Activated naive CD4-positive, alpha-beta T cell treated with Interleukin-2 at 50 U/mL for 16 hours (primary cell): ENCODE measurements at places on chromosomes 5 and 9.

GRCh38 chr5:37501152-37501551 is 122.0 kb downstream of the WDR70 start:
- no peak for DNase-seq

- DNase-seq, result no peak
These were observed 457.5 kb downstream of the TAF11L14 start for GRCh38 chr5:18091758-18092157.

GRCh38 chr5:107813559-107813958 is 142.8 kb upstream of the EFNA5 start:
- DNase-seq, result no peak

DNA sequence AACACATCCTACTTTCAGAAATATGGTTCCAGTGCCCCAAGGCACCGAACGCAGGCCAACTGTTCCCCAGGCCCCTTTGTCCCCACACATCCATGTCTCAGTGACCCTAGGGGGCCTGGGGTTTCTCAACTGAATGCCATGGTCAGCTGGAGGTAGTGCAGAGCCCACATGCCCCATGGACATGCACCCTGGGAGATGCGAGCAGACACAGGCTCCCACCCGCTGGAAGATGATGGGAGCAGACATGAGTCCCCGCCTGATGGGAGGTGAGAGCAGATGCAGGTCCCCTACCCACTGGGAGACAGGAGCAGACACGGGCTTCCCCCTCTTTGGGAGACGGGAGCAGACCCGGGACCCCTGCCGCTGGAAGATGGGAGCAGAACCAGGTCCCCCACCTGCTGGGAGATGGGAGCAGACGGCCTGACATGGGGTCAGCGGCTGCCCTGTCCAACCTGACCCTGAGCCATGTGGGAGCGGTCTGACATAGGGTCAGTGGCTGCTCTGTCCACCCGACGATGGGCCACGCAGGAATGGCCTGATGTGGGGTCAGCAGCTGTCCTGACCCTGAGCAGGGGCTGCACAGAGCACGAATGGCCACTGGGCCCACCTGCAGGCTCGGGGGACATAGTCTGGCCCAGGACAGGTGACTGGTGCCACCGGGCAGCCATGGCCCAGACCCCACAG is 18.4 kb downstream of the ZDHHC11B start:
- DNase-seq, result no peak

GRCh38 chr5:40041452-40041851 is 616.7 kb upstream of the DAB2 start:
- no peak for DNase-seq

DNA sequence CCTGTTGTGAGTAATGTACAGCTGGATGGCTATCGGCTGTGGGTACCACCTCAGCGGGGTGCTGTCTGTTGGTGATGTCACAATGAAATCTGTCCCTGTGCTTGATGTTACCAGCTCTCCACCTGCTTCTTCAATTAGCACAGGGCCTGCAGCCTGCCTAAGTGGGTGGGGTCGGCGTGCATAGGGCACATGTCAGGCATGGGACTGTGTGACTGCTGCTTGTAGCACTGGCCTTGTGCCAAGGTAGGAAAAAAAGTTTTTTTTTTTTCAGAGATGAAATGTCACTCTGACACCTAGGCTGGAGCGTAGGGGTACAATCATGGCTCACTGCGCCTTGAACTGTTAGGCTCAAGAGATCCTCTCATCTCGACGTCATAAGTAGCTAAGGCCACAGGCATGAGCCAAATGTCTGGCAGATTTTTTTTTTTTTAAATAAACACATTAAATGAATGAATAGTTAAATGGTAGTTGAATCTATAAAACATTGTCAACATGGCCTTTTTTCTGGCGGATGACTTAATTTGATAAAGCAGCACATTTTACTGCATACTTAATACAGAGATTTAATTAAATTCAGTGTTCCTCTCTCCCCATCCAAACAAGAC is 222.5 kb downstream of the NXNL2 start:
- no peak for DNase-seq

GRCh38 chr5:123543438-123543837 is 31.5 kb downstream of the CSNK1G3 start:
- DNase-seq, result no peak

DNA sequence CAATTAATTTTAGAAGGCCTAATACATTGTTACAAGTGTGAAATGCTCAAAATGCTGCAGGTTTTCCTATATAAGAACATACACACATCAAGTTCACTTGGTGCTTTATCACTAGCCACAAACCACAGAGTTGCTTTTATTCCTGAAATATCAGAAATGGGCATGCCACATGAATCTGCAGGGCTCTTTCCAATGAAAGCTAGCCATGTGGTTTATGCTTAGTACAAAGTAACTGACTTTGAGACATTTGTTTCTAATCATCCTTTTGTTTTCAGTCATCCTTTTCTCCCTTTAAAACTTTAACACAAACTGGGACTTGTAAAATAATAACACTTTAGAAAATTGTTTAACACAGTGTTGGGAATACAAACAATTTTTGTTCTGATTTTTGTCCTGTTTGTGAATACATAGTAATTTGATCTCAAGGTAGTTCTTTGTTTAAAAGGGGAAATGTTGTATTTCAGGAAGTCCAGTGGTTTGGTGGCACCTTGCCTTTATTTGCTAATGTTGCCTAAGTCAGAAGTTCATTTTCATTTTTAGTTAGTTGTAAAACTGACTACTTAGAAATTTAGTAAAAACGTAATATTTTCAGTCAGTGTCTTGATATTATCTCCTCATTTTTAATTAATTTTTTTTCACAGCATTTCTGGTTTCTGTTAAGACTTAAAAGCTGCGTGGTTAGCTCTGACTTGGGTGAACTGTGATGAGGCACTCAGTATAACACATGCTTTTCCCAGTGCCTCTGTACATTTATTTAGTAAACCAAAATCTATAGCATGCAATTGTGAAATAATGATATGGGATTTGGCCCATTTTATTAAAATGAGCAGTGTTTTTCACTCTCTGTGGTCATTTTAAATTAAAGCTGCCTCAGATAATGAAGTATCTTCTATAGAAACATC is 18.6 kb downstream of the PRDM6 start:
- no peak for DNase-seq

- DNase-seq, result no peak
These were observed 48.2 kb downstream of the GABBR2 start for GRCh38 chr9:98660541-98660940.

DNA sequence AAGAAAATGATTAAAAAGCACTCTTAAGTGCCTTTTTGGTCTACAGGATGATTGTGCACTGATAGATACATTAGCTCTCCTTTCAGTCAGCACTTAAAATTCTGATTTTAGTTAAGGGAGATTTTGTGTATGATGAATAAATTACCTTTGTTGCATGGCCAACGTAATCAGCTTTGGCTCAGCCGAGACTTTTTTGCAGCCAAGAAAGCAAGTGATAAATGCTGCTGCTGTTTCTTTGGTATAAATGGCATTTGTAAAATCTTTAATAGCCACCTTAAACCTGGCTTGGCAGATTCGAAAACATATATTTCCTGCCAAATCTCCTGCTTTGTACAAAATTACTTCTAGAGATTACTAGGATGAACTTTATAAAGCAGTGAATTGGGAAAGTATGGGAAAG is 147.7 kb downstream of the DCP2 start:
- DNase-seq, result no peak

GRCh38 chr5:180168758-180169157 is 40.3 kb downstream of the RASGEF1C start:
- DNase-seq, result no peak

DNA sequence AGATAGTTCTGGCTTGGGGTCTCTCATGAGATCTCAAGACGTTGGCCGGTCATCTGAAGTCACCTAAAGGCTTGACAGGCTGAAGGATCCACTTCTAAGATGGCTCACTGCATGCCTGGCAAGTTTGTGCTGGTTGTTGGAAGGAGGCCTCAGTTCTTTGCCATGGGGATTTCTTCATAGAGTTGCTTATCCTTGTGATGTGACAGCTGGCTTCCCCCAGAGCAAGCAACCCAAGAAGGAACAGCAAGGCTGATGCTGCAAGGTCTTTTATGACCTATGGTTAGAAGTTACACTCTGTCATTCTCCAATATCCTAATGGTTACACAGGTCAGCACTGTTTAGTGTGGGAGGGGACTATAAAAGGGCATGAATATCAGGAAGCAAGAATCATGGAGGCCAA is 20.7 kb upstream of the GRPEL2 start:
- DNase-seq, result no peak

GRCh38 chr5:143141652-143142051 is 261.8 kb downstream of the NR3C1 start:
- DNase-seq, result no peak

- no peak for DNase-seq
These were observed 180.1 kb upstream of the ELL2 start for GRCh38 chr5:96141749-96142148.

DNA sequence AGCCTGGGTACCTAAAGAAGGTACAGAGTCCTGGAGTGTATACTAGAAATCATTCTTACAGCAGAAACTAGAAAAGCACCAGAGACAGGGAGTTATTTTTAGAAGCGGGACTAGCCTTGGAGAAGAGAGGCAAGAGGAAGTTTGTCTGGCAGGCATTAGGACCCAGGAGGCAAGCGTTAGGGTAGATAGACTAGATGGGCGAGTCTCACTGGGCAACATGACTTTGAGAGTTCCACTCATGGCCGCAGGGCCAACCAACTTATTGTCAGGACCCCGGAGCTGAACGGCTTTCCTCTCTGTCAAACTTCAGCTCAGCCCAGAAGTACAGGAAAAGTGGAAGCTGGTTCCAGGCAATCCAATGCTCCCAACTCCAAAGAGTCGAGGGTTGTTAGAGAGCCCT is 34.1 kb upstream of the NPR3 start:
- no peak for DNase-seq

DNA sequence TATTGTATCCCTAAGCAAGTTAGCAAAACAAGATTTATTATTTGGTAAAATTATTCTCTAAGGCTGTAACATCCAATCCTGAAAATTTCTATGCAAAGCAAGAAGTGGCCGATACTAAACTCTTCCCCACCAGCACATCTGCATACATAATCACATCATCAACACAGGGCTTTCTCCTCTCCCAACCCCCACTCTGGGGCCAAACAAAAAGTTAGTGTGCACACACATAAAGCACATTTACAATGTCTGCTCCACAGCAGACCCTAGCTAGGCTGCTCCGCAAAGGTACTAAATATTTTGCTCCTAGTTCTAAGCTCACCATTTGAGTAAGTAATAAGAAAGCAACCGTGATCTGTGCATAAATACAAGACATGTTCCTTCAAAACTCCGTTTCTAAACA is 3.6 kb downstream of the RNF130 start:
- no peak for DNase-seq

- no peak for DNase-seq
These were observed 448.0 kb downstream of the SPOCK1 start for GRCh38 chr5:137051161-137051560.

DNA sequence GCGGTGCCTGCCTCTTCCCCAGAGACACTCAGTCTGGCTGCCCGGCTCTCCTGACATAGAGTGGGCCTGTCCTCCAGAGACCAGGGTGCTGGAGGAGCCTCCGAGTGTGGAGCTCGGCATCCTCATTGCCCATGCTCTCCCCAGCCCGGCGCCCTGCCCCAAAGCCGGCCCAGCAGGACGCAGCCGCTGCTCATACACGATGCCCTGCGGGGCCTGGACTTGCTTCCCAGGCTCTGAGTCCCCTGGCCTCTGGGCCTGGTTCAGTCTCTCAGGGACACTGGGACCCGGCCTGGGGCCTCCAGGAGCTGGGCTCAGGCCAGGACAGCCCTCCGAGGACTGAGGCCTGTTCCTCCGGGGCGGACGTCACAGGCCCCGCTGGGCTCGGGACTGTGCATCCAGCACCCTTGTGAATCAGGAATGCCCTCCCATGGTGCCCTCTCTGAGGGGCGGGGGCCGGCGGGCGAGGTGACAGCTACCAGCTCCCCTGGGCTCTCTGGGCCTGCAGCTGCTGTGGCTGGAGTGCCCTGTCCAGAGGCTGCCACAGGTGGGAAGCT is 23.2 kb downstream of the TPPP start:
- no peak for DNase-seq

DNA sequence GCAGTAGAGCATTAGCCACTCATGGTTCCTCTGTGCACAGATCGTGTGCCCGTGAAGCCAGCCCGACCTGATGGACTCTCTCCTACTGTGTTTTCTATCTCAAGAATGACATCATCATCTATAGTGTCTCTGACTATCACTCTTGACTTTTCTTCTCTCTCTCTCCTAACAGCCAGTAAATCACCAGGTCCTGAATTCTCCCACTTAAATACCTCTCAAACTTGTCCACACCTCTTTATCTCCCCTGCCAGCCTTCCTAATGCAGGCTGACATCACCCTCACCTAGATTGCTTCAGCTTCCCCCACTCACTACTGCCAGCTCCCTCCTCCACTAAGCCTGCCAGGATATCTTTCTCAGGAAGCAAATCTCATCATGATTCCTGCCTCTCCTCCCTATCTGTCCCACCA is 90.6 kb upstream of the MIER3 start:
- no peak for DNase-seq

- no peak for DNase-seq
These were observed 78.5 kb downstream of the CACNA1B start for GRCh38 chr9:137956039-137956438.

DNA sequence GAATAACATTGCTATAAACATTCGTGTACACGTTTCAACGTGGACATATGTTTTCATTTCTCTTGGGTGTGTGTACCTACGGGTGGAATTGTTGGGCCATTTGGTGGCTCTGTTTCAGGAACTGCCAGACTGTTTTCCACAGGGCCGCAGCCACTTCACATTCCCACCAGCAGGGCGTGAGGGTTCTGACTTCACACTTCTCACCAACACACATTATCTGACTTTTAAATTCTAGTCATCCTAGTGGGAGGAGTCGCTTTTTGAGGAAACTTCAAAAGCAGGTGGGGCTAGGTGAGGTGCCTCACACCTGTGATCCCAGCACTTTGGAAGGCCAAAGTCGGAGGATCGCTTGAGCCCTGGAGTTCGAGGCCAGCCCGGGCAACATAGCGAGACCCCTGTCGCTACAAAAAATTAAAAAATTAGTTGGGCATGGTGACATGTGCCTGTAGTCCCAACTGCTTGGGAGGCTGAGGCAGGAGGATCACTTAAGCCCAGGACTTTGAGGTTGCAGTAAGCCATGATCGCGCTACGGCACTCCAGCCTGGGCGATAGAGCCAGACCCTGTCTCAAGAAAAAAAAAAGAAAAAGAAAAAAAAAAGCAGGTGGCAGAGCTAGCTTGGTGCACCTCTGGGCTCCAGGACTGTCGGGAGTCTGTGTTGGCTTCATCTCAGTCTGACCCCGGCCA is 28.5 kb downstream of the TSPAN17 start:
- no peak for DNase-seq

DNA sequence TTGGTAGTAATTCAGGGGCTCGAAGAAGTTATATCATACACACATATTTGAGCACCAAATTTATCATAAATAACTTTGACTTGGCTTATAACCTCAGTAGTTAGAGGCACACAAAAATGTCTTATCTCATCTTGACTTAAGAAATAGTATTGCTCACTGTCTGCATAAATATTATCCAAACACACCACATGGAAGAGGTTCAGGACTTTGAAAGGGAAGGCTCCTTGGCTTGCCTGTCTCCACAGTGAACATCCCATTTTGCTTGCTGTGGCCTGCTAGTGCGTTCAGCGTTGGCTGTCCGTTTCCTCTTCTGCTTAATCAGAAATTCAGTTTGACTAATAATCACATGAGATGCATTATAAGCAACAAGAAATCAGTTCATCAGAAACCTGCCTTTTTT is 13.9 kb downstream of the GRXCR2 start:
- DNase-seq, result no peak

- DNase-seq, result no peak
These were observed 36.2 kb upstream of the GABRP start for GRCh38 chr5:170747357-170747756.
